ENCODE measurements at places on chromosomes 16 and 17.

- no peak for DNase-seq
Observed at GRCh38 chr17:67095803-67096202, 51.4 kb downstream of the CACNG1 start.

- no peak for DNase-seq
Observed at GRCh38 chr16:70685061-70685937, 554 bp downstream of the MTSS2 start.

- no peak for DNase-seq
Observed at GRCh38 chr16:85495823-85496538, 117.1 kb upstream of the GSE1 start.

GRCh38 chr17:78037280-78037679 lies 78.8 kb downstream of the TNRC6C start:
- DNase-seq, result no peak

DNA sequence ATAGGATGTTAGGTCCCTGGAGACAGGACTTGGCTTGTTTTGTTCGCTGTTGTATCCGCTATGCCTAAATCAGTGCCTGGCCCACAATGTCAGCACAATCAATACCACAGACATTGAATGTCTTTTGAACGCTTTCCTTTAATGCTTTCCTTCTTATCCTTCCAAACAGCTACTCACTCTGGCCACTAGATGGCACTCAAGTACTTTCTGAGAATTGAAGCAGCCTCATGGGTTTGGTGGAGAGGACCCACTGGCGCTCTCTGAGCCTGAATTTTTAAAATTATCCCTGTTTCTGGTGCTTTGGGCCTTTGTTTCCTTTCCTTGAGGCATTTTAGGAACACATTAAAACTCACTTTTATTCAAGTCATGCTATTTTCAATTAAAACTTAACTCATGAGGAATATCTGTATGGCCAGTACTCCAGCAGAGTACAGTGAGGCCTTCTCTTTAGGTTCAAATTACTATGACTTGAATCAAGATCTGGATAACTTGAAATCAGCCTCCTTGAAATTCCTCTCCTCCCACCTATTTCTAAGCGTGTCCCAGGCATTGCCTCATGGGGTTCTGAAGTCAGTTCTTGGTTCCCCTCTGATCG lies 3.2 kb upstream of the NLRP1 start:
- no peak for DNase-seq

Data from stimulated activated CD8-positive, alpha-beta memory T cell treated with anti-CD3 and anti-CD28 coated beads, Interleukin-12 subunit alpha, Interleukin-12 subunit beta, amount 100 ng/mL, for 4 hours (primary cell).